GM12864 (cell line): ENCODE measurements at places on chromosomes 7 and 10.

DNA sequence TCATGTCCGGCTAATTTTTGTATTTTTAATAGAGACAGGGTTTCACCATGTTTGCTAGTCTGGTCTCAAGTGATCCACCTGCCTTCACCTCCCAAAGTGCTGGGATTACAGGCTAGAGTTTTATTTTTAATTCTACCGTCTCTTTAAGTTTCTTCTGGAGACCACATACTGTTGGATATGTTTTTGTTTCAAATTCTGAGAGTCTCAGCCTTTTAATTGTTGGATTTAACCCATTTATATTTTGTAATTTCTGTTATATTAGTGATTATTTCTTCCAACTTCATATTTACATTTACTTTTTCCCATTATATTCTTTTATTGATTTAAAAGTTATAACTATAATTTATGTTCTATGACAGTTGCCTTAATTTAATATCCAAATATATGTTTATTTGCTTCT, 139.4 kb downstream of the BMS1 start:
- no peak for DNase-seq

DNA sequence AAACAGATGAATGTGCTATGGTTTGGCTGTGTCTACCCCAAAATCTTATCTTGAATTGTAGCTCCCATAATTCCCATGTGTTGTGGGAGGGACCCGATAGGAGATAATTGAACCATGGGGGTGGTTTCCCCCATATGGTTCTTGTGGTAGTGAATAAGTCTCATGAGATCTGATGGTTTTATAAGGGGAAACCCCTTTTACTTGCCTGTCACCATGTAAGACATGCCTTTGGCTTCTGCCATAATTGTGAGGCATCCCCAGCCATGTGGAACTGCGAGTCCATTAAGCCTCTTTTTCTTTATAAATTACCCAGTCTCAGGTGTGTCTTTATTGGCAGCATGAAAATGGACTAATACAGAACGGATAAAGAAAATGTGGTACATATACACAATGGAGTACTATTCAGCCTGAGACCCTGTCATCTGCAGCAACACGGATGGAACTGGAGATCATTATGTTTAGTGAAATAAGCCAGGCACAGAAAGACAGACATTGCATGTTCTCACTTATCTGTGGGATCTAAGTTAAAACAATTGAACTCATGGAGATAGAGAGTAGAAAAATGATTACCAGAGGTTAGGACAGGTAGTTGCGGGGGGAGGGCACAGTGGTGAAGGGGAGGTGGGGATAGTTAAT, 587.6 kb upstream of the NRP1 start:
- DNase-seq, result no peak

- DNase-seq, result no peak
Measured at GRCh38 chr7:143300959-143301935, 13.1 kb downstream of the CASP2 start.

GRCh38 chr10:45444022-45444421, 70.0 kb downstream of the ALOX5 start:
- DNase-seq, result no peak

- no peak for DNase-seq
Measured at GRCh38 chr10:61819208-61819607, 82.3 kb upstream of the ARID5B start.

- DNase-seq, result no peak
Measured at GRCh38 chr7:102279537-102280400, 6.9 kb upstream of the SH2B2 start.

GRCh38 chr7:47153576-47153975, 428.3 kb downstream of the TNS3 start:
- no peak for DNase-seq
